ENCODE measurements at places on chromosomes 6 and 20. TPM values are rescaled to one million over a fixed set of nuclear protein-coding genes. Genes with fewer than 3 reads are reported as not detected.

GRCh38 chr20:58140787-58141425 lies 87.5 kb downstream of the ANKRD60 start:
- DNase-seq = no peak

GRCh38 chr20:610130-611046 lies at the start of gene TCF15:
Gene TCF15 (minus strand): TSS chr20:610309. CDS start chr20:610237, 72 bp downstream.
- DNase-seq = no peak

TCF15 gene
- not detected for total RNA-seq

DNA sequence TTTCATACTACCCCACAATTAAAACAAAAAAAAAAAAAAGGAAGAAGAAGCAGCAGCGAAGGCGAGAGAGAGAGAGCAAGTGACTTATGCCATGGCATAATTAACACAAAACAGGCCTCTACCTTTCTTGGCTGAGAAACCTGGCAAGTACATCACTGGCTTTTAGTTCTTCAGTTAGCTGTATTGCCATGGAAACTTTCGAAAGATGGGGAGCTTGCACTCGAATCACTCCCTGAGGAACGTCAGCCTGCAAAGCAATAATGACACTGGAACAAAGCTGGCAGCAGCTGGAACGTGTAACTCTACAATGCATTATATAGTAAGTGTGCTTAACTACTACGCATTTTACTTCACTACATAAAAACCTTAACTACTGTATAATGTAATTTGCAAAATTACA lies 126.1 kb downstream of the ARHGAP18 start:
- no peak for DNase-seq

HDGFL1 gene
- total RNA-seq = not detected

AIF1 gene
- total RNA-seq = 7.4 TPM

ME1 gene
- total RNA-seq = 0.67 TPM

- DNase-seq = no peak
Measured at GRCh38 chr6:46651006-46651405, 1.6 kb downstream of the CYP39A1 start.

- no peak for DNase-seq
Measured at GRCh38 chr6:157265186-157265585, 58.1 kb downstream of the TMEM242 start.

- DNase-seq = no peak
Measured at GRCh38 chr6:97841763-97842162, 558.7 kb upstream of the MMS22L start.

DNA sequence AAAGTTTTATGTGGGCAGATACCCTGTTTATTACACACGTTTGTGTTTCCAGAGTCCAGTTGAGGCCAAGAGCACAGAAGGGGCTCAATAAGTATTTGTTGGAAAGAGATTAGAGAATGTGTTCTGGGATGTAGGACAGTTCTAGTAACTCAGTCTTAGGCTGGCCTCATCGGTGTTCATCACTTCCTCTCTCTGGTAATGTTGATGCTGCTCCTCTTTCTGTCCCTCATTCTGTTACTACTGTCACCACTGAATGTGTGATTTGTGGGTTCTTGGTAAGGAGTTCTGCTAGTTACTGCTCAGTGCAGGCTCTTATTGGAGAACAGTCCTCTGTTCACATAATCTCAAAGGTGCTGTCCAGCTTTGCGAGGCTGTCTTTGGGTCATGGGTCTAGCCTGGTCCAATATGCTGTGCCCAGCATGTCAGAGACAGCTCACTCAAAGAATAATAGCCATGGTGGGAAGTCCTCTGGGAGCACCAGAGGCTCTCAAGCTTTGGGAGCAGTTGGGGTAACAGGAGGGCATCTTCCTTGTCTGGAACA lies 1.3 kb downstream of the RFPL4B start:
- DNase-seq = no peak

GRCh38 chr20:54207743-54208547 lies at the start of gene PFDN4:
Gene PFDN4 (plus strand): TSS chr20:54208087. CDS start chr20:54208101, 14 bp downstream.
- peak; percentile 88 for DNase-seq

GRCh38 chr6:23672737-23673136 lies 453.3 kb upstream of the NRSN1 start:
- no peak for DNase-seq

DNA sequence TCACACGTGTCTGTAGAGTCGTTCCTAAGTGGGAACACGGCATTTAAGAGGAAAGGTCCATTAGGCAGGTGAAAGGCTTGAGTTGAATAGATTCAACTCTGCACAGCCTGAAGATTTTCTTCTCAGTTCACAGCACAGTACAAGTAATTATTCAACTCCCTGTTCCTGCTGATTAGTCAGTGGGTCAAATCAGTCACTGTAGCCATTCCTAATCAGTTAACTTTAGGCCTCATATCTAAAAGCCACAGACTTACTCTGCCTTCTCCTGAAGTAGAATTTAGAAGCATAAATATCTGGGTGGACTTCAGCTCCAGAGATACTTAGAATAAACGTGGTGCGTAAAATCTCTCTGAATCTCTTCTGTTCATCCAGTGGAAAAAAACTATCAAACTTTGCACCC lies 872.4 kb downstream of the C6orf118 start:
- no peak for DNase-seq

- DNase-seq = no peak
Measured at GRCh38 chr20:46083101-46083500, 6.7 kb downstream of the NCOA5 start.

DNA sequence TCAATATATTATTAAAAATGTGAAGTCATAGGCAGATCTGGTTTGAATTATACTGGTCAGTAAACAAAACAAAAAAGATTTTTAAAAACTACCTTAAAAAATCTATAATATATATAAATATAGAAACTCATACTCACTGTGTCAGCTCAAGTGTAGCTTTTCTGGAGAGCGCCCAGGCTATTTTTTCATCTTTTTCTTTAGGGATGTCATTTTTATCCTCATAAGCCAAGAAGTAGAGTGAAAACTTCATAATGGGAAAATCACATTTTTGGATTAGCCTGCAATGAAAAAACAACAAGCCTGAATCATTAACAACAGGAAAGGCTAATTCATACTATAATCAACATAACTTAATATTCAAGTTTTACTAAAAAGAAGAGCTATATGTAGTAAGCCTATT lies 18.7 kb downstream of the GLO1 start:
- no peak for DNase-seq

DNA sequence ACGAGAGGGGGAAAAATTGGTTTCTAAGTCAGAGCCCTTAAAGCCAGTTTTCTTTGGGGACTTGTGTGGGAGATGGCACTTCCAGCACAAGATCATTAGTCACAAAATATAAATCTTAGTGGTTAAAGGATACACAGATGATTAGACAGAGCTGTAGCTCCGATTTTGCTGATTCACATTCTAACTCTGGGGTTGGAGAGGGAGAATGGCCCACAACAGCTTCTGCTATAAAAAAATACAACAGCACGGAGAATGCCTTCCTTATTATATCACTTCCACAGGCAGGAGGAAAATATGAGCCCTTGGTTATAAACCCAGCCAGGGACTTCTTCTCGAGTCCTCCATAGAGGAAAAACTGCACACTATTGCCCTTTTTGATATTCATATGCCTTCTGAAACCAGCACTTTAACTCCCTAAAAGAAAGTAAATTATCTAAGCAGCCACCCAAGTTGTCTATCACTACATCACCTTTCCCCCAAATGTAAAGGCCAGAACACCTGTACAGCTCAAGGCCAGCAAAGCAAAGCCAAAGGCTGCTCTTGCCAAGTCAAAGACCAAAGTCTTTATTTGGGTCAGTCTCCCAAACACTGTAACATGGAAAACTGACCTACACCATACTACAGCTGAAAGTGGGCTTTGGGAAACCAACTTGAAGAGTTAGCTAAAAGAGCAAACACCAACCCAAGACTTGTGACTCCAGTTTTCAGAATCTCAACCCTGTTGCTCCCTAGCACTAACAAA lies 10.4 kb downstream of the MRPL14 start:
- DNase-seq = no peak

BCL2L1 gene
- total RNA-seq = 20.8 TPM

- DNase-seq = no peak
Measured at GRCh38 chr6:131600716-131601115, 27.3 kb downstream of the MED23 start.

DNA sequence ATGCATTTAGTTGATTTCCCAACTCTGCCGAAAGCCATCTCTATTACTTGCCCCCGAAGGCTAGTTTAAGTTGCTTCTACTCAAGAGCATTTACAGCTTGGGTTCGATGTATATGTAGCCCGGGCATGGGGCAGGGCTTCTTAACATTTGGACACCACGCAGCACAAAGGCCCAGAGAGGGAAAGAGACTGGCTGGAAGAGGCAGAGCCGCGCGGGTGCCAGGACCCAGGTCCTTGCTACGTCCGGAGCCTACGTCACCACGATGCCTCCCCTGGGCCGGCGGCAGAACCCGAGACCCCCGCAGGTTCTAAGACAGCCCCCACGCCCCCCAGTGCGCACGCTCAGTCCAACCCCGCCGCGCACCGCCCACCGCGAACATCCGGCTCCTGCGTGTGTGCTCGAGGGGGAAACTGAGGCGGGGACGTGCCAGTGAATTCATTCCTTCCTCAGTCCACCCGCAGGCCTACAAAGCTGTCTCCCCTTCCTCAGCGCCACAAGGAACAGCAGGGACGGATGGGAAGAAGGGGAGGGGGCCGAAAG lies 367 bp upstream of the PCIF1 start:
- DNase-seq = no peak

DNA sequence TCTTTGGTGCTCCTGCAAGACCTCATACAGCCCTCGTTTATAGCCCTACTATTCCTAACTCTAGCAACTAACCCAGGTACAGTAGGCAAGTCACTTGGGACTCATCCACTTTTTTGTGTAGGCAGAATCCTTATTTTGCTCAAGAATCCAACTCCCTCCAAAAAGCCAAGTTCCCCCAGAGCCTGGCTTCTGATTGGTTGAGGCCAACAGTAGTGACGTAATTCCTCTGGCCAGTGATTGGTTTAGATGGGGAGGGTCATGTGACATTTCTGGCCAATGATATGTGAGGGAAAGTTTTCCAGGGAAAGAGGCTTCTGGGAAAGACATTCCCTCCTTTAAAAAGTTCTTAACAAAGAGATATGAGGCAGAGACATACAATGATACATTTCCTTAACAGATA lies 32.1 kb downstream of the KIAA1755 start:
- DNase-seq = no peak

DNA sequence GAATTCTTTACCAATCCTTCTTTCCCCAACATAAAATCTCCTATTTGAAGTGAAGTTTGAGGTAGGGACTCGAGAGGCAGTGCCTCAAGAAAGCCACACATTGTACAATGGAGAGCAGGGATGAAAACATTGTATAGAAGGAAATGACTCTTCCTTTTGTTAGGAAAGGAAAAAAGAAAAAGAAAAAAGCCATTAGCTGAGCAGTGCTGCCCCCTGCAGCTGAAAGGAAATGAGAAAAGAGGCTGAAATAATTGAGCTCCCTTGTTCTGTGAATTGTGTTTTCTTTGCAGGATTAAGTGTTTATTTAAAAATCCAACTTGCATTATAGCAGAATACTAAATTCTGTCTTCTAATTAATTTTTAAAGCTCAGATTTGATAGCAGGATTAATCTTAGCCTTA lies 162.9 kb upstream of the SASH1 start:
- DNase-seq = no peak

DNA sequence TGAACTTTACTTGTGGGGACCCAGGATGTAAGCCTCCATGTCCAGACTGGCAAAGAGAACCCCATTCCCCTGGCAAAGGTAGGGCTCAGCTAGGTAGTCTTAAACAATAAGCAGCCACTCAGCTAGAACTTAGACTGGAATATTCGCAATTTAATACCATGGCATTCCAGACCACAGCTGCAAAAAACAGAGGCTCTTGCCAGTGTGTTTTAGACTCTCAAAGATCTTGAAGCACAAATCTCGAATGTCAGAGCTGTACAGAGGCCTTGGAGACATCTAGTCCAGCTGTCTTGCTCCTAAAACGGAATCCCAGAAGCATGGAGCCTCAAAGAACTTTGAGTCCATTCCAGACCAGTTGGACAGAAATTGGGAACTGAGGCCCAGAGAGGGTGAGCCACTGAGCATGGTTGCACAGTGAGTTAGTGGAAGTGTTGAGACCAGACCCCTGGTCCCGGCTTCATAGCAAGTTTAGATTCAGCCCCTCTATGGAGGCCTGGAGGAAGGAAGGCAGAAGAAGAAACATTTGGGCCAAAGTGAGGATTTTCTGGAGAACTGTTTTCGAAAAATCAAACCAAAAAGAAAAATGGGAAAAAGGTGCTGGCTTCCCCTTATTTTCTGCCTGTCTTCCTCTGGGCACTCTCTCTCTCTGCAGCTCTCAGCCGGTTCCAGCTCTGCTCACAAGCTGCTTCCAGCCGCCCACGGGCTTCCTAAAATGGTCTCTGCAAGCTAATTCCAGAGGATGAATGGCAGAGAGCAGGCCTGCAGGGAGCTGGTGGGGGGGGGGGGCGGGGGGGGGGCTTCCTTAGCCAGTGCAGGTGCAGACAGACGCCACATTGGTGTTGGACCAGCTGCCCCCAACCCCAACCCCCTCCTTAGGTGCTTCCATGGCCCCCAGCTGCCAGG lies 32.4 kb downstream of the AAR2 start:
- DNase-seq = no peak

DNA sequence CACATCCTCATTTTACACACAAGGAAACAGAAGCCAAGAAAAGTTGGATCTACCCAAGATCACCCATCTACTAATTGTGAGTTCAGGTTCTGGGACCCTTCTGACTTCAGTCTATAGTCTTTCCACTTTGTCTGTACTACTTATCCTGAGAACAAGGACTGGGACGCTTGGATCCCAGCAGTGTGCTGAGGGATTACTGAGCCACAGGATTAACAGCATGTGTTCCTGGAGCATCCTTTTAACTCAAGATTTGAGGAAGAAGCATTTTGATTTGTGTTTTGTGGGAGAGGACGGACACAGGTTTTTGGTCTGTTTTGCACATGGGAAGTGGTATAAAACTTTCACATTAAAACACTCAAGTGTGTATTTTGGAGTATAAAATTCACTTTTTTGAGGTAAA lies 4.4 kb downstream of the ENPP4 start:
- no peak for DNase-seq

DNA sequence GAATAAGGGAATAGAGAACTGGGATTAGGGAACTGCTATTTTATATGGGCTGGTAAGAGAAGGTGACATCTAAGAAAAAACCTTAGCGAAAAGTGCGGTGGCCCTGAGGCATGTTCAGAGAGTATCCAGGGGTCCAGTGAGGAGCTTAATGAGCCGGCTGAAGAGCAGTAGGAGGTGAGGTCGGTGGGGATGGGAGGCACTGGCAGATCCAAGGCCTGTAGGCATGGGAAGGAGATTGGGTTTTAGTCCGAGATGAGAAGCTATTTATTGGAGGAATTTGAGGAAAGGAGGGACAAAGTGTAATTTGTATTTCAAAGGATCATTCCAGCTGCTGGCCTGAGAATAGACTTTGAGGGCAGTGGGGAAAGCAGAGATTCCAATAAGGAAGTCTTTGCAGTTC lies 123.8 kb downstream of the QKI start:
- DNase-seq = no peak

DOP1A gene
- 36.6 TPM for total RNA-seq

HLA-DPA1 gene
- 18.2 TPM for total RNA-seq

All from CD4-positive, alpha-beta memory T cell (primary cell).